ENCODE measurements at places on chromosomes 13 and 19. TPM values are rescaled to one million over a fixed set of nuclear protein-coding genes. Genes with fewer than 3 reads are reported as not detected.

DNA sequence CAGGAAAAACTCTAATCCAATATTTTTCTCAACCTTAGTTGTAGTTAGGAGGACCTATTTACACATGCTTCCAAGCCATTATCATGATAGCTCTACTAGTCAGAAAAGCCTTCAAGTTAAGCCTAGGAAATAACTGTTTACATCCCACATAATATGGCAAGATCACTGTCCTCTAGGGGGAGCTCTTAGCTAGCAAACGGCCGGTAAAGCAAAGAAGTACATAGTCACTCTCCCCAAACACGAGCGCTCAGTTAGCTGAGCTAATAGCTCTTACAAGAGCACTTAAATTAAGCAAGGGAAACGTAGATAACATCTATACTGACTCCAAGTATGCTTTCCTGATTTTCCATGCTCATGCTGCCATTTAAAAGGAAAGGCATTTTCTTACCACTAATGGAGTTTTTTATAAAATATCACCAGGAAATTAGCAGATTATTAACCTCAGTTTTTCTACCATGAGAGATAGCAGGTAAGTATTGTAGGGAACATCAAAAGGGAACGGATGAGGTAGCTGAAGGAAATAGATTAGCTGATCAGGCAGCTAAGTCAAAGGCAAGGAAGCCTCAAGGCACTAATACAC lies 100.6 kb upstream of the PABPC3 start:
- peak; percentile 64 for DNase-seq

DNA sequence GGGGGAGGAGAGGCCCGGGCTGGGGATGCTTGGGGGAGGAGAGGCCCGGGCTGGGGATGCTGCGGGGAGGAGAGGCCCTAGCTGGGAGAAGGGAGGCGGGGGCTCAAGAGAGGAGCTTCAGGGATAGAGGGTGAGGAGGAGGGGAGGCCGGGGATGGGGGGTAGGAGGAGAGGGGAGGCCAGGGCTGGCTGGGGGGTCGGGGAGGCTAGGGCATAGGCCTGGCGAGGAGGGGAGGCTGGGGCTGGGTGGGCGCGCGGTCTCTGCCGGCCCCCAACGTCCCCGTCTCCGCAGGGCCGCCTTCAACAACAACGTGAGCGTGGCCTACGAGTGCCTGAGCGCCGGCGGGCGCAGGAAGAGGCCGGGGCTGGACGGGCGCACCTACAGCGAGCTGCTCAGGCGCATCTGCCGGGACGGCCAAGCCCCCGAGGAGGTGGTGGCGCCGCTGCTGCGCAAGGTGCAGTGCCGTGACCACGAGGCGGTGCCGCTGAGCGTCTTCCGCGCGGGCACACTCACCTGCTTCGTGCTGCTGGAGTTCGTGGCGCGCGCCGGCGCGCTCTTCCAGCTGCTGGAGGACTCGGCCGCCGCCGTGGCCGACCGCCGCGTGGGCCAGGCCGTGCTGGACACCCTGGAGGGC lies 11.4 kb downstream of the TPGS1 start:
- no peak for DNase-seq

DNA sequence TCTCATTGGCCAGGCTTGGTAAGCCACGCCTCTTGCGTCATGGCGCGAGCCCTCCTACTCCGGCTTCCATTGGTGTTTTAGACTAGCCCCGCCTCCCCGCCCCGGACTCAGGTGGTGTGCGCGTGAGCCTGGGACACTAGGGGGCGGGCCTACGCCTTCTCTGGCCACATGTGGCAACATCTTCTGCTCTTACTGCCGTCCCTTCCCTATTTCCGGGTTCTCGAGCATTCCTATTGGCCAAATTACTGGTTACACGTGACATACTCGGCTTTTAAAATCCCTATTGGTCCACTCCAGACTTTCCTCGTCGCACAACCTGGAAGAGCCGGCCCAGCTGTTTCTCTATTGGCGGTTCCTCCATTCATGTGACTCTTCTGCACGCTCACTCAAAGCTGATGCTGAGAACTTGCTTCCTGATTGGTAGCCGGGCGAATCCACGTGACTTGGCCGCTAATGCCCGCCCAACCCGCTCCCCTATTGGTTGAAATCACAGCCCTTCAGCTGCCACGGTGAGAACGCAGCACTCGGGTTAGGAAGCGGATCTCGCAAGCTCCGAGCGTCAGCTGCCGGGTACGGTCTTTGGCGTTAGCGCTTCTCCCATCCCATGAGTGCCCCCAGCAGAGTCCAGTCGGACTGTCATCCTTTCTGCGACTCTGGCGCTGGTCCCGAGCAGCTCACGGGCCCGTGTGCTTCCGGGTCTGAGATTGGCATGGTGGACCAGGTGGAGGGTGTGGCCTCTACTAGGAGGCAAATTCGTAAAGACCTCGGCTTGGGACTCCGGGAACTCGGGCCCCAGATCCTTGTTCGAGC lies at the start of gene BLOC1S3:
Gene BLOC1S3 (plus strand): TSS at position 523 of the 810 bp plus-strand sequence. CDS start 513 bp downstream, outside the sequence.
- DNase-seq = peak; percentile 100

GRCh38 chr19:42653841-42654240 lies 59.1 kb upstream of the CEACAM8 start:
- no peak for DNase-seq

- no peak for DNase-seq
These were observed 19.5 kb downstream of the ADGRE2 start for GRCh38 chr19:14758816-14759215.

GRCh38 chr19:14672188-14672872 lies 2.3 kb downstream of the ADGRE3 start:
- no peak for DNase-seq

Gene KIR2DL4
- total RNA-seq = not detected

Gene AXL
- total RNA-seq = 5.8 TPM

Gene FLT3LG
- 1.9 TPM for total RNA-seq

Data from dermis microvascular lymphatic vessel endothelial cell (primary cell).